SW 1271 (cell line): ENCODE measurements at places on chromosomes 7 and 10.

DNA sequence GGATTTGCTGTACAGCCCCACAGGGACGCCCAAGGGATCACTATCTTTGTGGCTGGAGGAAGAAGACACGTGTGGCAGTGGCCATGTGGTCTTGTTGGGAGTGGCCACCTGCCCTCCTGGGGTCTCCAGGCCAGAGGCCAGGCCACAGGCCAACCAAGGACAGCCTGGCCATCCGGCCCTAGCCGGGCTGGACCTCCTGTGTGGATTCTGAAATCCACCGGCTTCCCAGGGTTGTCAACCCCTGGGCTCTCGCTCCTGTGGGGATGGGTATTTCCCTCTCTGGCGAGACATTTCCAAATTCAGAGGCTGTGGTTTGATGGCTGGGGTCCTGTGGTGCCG, 31.5 kb upstream of the CFAP46 start:
- no peak for DNase-seq

DNA sequence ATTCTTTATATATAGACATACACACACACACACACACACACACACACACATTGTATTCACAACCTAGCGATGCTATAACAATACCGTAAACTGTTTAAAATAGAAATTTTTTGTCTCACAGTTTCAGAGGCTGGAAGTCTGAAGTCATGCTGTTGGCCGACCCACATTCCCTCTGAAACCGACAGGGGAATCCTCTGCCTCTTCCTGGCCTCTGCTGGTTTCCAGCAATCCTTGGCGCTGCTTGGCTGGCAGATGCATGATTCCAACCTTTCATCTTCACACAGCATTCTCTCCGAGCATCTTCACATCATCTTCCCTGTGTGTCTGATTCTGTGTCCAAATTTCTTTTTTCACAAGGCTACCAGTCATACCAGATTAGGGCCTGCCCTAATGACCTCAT, 94.8 kb downstream of the CCDC71L start:
- no peak for DNase-seq

DNA sequence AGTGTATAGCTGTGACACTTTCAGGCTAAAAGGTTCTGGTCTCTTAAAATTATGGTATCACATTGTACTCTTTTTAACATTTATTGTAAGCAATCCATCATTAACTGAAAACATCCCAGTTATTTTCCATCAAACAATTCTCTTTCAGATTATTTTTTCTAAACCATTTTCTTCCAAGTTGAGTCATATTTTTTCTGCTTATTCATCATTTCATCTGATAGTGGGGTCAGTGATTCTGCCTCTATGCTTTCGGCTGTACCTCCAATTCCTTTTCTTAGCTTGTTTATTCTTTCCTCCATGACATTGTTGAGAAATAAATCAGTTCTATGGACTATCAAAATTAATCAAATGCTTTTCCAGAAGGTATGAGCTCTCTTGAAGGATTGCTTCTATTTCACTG, 609 bp upstream of the PNLIP start:
- no peak for DNase-seq

DNA sequence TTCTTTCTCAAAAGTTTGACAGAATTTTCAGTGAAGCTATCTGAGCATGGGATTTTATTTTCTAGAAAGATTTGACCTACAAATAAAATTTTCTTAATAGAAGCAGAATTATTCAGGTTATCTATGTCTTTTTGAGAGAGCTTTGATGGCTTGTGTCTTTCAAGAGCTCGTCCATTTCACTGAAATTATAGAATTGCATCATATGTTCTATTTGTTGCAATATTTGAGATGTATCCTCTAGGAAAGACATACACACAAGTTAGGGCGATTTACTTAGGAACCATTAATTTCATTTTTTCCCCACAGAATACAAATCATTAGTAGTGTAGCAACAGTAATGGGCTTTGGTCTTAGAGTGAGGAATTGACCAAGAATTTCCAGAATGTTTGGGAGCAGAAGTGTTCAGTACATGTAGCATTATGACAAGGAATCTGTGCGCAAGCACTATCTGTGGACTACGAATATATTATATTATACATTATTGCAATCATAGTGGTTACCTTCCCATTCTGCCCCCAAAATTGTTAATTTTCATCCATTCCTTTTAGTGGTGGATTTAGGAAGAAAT, 12.8 kb upstream of the COL17A1 start:
- no peak for DNase-seq

DNA sequence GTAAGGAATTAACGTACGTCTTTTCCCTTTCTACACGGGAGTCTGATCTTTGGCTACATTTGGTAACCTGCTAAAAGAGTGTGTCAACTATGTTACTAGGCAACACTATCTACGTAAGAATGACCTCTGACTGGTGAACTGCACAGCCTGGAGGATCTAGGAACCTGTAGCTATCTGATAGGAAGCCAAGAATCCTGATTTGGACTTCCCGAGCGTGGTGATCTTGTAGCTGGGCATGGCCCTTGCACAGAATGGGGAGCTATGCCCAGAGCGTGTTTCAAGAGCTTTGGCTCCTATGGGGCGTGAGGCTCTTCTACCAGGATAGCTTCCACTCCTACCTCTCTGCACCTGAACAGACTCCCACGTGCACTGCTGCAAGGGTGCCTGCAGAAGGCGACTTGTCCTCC, 157.5 kb downstream of the TAX1BP1 start:
- no peak for DNase-seq

DNA sequence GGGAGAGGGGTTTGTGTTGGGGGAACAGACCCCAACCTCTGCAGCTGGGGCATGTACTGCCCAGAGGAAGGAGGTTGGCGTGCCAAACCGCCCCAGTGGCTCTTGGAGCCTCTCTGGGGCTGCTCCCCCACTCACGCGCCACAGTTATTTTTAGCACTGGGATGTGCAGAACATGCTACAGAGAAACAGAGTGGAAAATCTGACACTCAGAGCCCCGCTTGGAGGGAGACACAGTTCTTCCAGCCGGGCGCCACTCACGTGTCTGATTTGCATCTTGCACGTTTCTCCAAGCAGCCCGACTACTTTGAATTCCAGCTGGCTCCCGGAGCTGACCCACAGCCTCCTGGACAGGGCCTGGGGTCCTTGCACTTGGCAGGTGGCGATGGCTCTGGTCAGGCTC, 182.0 kb downstream of the RPS24 start:
- DNase-seq = no peak

GRCh38 chr10:58266826-58267712, 625 bp downstream of the IPMK start:
- no peak for DNase-seq

DNA sequence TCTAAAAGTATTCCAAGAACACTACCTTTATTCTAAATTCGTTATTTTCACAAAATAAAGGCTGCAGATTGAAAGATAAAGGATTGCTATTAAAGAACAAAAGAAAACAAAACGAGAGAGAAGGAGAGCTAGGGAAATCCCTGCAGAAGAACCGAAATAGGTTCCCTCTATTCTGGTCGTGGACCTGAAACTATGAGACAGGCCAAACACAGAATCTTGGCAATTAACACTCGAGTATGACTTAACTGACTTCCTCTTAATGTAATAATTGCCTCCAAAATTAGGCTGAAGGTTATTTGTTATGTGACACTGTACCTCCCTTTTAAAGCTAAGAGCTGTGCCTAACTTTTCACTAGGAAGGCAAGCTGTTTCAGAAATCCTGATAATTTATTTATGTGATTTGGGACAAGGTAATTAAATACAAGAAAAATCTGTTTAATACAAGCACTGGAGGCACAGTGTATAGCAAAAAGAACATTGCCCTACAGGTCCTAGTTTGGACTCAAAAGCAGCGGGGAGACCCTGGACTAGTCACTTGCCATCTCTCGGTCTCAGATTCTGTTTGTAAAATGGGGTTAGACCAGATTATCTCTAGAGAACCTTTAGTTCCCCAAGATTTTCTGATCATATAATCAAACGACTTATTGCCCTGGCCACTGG, 11.6 kb downstream of the NAMPT start:
- no peak for DNase-seq

GRCh38 chr7:143504937-143505297, 27.2 kb downstream of the TAS2R41 start:
- no peak for DNase-seq

- no peak for DNase-seq
These were observed 83.1 kb downstream of the CHCHD3 start for GRCh38 chr7:132998763-132999162.

DNA sequence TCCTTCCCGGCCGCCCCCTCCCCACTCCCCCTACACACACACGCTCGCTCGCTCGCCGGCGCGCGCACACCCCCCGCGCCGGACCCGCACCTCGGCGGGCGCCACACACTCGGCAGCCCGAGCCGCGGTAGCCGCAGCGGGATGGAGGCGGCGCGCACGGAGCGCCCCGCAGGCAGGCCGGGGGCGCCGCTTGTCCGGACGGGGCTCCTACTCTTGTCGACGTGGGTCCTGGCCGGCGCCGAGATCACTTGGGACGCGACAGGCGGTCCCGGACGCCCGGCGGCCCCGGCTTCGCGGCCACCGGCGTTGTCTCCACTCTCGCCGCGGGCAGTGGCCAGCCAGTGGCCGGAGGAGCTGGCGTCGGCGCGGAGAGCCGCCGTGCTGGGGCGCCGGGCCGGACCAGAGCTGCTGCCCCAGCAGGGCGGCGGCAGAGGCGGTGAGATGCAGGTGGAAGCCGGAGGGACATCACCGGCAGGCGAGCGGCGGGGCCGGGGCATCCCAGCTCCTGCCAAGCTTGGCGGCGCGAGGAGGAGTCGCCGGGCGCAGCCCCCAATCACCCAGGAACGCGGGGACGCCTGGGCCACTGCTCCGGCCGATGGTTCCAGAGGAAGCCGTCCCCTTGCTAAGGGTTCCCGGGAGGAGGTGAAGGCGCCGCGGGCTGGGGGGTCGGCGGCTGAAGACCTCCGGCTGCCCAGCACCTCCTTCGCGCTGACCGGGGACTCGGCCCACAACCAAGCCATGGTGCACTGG, at the start of gene SORCS3:
Gene SORCS3 (plus strand): TSS at position 104 of the 750 bp plus-strand sequence.
- DNase-seq = no peak

GRCh38 chr7:125136341-125136740, 206.7 kb upstream of the POT1 start:
- DNase-seq = no peak

- no peak for DNase-seq
These were observed 208.2 kb upstream of the PRPS1L1 start for GRCh38 chr7:18235819-18236218.

DNA sequence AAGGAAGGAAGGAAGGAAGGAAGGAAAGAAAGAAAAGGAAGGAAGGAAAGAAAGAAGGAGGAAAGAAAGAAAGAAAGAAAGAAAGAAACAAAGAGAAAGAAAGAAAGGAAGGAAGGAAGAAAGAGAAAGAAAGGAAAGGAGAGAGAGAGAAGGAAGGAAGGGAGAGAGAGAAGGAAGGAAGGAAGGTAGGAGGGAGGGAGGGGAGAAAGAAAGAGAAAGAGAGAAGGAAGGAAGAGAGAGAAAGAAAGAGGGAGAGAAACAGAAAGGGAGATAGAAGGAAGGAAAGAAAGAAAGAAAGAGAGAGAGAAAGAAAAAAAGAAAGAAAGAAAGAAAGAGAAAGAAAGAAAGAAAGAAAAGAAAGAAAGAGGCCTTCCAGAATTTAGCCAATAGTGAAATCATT, 204.9 kb downstream of the DGKB start:
- no peak for DNase-seq

- DNase-seq = no peak
These were observed 349.7 kb upstream of the NRP1 start for GRCh38 chr10:33684211-33684611.

DNA sequence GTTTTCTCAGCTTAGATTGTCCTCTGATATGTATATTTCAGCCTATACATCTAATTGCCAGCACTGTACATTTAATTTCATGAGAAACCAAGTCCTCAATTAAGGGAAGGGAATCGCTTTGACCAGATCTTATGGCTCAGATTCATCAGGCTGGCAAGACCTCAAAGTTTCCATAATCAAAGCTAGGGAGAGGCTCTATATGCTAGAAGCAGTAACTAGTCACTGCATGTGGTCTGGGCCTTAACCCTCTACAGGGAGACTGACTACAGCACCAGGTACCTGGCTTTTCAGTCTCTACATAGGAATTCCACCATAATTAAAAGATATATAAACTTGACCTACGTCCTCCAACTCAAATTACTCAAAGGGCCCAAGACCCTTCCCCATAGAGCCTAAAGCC, 97.4 kb upstream of the JAZF1 start:
- DNase-seq = no peak

DNA sequence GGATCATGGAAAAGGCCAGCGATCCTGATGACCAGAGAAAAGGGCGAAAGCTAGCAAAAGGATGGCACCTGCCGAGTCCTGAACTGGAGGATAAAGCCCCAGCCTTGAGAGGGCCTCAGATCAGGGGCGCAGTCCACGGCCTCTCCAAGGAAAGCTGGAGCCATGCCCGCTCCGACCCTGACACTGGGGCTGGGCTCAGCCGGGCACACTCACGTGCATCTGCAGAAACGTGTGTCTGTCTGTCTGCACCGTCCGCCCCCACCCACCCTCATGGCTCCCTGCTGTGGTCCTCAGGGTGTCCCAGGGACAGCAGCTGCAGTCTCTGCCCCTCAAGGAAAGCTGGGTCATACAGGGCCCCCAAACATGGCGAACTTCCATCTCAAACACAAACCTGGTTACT, 200.5 kb downstream of the TCERG1L start:
- DNase-seq = no peak

GRCh38 chr7:81128011-81128410, 209.2 kb upstream of the SEMA3C start:
- DNase-seq = no peak

DNA sequence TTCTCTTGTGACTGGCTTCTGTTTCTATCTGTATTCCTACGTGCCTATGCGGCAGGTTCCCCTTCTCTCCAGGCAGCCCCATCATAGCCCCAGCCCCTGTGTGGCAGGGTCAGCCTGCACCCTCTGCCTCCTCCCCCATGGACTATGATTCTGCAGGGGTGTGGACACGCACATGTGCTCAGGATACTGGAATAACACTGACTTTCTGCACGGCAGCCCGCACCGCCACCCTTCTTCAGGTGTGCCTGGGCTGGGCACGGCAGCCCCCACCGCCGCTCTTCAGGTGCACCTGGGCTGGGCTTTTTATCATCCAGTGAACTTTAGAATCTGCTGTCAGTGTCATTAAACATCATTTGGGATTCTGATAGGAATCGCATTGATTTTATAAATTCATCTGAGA, 202.6 kb upstream of the PPP2R2D start:
- DNase-seq = no peak

DNA sequence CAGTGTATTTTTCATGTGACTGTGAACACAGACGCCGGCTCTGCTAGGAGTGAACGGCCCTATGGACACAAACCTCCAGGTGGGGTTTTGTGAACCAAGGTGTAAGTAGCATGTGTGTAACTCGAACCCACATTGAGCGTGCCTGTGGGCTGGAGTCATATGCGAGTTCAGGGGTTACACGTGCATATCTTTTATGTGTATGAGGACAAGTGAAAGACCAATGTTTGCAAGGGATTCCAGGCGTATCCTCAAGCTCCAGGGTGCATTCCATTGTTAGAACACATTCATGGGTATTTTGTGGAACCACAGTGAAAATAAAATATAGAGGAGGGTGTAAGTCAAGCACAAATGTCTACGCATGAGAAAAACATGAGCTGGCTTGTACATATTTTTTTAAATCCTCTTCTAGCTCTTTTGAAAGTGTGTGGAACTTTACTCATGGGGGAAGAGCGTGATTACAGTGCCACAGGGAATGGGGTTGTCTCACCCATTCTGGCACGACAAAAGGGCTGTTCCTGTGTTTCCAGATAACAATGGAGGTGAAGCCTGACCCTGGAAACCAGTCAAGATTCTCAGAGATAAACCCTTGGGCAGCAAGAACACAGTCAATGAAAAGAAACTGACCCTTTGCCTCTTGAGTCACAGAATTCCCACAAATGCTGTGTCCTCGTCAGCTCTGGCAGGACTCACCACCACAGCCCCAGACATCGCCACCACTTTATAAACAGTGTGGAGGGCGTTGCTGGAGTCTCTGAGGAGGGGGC, 37.0 kb upstream of the GOT1 start:
- DNase-seq = no peak
